ENCODE measurements at places on chromosomes 4 and X. TPM values are rescaled to one million over a fixed set of nuclear protein-coding genes. Genes with fewer than 3 reads are reported as not detected.

Gene CYBB
- 6.9 TPM for total RNA-seq

Gene HPGD
- 134 TPM for total RNA-seq

Gene UGT2B11
- not detected for total RNA-seq

Gene SULT1B1
- total RNA-seq, result 1.7 TPM

Gene ELOVL6
- total RNA-seq, result 9.1 TPM

GRCh38 chrX:18272222-18272621, 51.5 kb upstream of the BEND2 start:
- DNase-seq, result no peak

DNA sequence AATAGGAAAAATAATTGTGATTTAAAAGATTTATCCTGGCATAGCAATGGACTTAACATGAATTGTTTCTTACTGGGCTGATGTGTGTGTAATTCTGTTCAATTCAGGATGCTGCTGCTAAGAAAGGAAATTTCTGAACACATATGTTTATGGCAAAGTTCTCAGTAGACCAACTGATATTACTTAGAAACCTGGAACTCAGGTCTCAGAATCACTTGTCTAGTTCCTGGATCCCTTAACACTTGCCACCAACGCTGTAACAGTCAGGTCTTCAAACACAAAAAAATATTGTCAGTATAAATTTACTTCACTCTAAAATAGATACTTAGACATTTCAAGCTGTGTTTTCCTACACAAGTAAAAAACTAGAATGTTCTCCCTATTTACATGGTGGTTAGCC, 5.5 kb downstream of the CASP3 start:
- no peak for DNase-seq

- no peak for DNase-seq
Measured at GRCh38 chrX:3563451-3563850, 150.0 kb downstream of the PRKX start.

GRCh38 chr4:29908276-29908675, 811.9 kb upstream of the PCDH7 start:
- DNase-seq, result no peak

DNA sequence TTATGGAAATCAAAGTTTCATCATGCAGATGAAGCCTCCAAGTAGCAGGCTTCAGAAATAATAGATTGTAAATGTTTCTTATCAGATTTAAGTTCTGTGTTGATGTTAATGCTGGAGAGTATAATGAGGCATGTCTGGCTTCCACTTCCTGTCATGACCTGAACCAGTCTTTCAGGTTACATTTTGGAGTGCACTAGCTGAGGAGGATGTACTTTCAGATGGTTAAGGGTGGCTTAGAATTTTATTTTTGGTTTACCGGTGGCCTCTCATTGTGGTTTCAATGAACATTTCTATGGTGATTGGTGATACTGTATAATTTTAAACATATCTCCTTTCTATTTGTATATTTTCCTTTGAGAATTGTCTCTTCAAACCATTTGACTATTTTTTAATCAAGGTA, 890.4 kb downstream of the SH3BGRL start:
- no peak for DNase-seq

- no peak for DNase-seq
Measured at GRCh38 chr4:40144716-40145115, 52.1 kb upstream of the RHOH start.

- DNase-seq, result no peak
Measured at GRCh38 chr4:7901311-7901885, 38.3 kb downstream of the AFAP1 start.

Gene FRMPD3
- total RNA-seq, result 0.74 TPM
